NCI-H2107 (cell line): ENCODE measurements at places on chromosomes 12 and 14.

DNA sequence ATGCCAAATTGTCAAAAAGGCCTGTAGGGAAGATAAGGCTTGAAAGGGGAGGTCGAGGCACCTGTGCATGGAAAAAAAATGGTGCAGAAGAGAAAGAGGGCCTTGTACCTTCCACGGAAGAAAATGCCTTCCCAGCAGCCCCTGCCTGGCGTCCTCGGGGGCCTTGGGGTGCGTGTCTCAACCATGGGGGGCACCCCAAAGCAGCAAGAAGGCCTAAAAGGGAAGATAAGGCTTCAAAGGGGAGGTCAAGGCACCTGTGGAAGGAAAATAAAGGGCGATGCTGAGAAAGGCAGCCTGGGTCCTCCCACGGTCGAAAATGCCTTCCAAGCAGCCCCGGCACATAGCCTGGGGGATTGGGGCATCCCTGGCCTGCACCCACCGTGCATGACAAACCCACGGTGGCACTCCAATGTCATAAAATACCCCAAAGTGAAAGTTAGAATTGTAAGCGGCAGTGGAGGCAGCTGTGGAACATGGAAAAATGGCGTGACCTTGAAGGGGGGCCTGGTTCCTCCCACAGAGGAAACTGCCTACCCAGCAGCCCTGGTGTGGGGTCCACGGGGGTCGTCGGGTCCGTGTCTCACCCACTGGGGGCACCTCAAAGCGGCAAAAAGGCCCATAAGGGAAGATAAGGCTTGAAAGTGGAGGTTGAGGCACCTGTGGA lies 275.0 kb downstream of the ALG10 start:
- no peak for DNase-seq

DNA sequence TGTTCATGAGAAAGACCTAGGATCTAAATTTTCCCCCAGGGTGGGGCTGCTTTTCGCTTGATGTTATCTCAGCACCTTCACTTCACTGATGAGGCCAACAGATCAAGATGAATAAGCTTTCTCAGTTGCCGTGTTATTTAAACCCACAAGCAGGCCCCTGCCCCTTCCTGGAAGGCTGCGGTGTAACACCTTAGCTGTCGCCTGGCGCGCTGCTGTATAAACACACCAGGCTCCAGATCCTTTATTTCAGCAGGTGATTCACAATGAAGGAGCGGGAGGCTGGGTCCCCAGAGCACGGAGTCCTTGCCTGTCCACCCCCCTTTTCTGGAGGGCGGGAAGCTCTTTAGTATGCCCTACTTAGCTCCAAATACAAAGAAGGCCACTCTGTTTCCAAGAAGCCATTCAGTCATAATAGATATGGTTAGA lies 515.4 kb downstream of the FUT8 start:
- peak; percentile 81 for DNase-seq

DNA sequence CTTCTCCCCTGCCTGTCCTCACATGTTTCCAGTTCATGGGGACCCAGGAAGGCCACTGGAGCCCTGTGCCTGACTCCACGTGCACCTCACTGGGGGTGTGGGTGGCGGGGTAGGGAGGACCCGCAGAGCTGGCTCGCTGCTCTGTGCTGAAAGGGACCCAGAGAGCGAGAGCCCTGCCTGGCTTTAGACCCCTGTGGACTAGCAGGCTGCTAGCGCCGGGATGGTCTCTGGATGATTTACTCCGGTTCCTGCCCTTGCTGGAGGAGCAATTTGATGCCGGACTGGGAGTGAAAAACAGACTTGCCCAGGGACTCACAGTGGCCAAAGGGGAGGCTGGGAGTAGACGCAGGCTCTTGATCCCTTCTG lies 49.0 kb downstream of the NTF3 start:
- no peak for DNase-seq

GRCh38 chr12:21026302-21026701 lies 104.7 kb upstream of the SLCO1B1 start:
- no peak for DNase-seq

DNA sequence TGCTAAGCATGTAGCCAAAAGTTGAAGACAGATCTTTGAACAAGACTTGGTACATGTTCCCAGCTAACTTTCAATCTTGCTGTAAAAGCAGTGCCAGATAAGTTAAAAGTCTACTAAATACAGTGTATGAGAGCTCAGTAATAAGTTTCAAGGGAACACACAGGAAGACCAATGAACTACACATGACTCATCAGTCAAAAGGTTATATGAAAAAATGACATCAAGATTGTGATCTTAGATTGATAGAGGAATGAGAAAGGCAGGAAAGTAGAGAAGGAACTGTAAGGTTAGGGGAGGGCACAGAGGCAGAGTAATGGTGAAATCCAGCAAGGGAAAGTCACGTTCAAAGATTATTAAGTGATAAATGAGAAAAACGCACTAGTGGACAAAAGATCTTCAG lies 249.9 kb upstream of the FLRT2 start:
- DNase-seq: no peak

GRCh38 chr14:72851635-72852034 lies 42.3 kb downstream of the DPF3 start:
- DNase-seq: no peak

DNA sequence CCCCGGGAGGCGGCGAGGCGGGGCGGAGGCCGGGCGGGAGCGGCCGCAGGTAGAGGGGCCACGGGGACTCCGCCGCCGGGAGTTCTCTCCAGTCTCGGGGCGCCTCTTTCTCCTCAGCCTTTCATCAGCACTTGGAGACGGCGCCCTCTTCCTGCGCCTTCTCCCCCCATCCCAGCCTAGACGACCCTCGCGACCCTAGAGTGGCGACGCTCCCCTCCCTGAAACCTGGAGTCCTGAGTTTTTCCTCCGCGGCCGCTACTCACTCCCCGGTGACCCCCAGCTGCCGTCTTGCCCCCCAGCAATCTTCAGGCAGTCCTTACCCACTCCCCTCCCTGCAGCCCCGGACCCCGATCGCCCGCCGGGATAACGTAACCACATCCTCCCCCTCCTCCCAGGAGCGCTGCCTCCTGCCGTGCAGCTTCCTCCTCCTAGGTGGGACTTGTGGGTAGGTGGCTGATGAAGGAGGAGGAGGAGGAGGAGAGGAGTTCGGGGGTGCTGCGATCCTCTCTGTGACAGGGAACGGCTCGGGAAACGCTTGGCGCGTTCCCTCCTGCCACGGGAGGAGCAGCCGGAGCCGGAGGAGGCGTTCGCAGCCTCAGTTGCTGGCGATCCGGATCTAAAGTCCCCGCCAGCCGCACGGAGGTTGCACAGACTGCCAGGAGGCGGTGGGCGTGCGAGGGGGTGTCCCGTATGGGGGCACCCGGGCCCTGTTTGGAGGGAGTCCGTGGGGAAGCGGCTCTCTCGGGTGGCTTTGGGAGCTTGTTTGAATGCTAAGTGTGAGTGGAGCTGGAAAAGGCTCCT lies 891 bp downstream of the PLEKHA5 start:
- DNase-seq: no peak

DNA sequence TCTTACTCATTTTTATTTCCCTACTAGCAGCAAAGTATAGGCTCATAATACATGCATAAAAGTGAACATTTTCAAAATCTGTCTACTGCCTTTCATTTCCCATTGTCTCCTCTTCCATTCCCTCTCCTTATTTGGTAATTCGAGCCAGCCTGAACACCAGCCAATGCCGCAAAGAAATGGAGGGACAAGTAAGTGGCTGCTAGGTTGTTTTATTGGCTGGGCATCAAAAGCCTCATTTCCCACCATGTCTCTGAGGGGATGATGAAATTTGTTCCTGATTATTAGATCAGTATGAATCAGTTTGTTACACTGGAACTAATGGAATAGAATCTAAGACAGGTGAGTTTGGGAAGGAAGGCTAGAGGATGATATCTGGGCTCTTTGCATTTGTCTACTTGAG lies 143.5 kb downstream of the KCNA5 start:
- peak; percentile 77 for DNase-seq

DNA sequence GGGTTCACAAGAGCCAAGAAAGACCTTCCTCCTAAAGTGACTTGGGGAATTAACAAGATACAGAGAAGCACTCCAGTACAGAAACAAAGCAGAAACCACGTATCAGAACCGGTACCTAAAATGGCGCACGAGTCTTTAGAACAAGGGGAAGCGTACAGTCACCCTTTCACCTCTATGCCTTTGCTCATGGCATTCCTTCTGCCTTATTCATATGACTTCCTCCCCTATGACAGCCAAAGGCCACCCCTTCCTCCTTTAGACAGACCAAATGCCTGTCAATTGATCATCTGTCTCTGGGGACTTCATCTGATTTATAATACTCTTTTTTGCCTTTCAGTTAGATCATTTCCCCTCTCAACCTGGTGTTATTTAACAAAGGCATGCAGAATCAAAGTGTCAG lies 89.5 kb upstream of the OSBPL8 start:
- DNase-seq: no peak

DNA sequence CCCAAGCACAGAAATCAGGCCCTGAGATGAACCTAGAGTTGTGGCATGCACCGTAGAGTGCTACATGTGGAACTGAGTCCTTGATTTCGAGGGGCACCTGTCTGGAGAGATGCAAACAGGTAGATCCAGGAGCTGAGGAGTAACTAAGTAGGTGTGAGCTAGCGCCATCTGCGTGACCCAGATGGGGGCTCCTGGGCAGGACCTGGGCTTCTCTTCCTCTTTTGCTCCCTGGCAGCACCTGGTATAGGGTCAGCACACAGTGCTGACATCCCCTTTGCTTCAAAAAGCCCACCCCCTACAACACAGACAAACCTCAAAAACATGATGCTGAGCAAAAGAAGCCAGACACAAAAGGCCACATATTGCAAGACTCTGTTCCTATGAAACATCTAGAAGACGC lies 65.8 kb downstream of the PITPNM2 start:
- DNase-seq: no peak

DNA sequence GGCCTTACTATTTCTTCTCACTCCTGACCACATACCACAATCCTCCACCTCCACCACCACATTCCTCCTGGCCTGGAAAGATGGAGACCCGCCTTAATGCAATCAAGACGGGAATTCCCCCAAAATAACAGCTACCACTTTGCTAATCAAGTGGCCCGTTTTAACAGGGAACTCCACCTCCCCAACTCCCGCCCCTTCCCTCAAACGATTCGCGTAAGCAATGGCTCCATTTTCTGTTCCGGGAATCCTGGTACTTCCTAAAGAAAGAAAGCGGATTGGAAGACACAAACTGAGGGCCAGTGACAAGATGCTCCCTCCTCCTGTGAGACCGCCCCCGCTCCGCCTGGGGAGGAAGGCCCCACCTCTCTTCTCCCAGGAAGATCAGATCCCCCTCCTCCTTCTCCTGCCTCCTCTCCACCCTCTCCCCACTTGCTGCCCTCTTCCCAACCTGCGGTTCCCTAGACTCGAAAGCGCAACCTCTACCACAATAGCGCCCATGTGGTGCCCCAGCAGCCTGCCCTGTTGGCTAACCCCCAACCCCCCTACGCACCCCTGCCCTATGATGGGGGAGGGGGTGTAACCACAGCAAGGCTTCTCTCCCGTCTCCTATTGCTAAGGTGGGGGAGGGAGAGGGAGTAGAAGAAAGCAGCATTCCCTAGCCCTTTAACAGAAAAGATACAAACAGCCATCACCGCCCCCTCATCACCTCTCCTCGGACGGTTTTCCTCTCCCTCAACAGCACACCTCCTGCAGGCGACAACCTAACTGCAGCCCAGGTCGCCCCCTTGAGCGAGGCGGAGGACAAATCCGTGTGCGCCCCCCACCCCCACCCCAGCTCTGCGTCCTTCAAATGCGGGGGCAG lies 777 bp downstream of the ARF3 start:
- peak; percentile 45 for DNase-seq

DNA sequence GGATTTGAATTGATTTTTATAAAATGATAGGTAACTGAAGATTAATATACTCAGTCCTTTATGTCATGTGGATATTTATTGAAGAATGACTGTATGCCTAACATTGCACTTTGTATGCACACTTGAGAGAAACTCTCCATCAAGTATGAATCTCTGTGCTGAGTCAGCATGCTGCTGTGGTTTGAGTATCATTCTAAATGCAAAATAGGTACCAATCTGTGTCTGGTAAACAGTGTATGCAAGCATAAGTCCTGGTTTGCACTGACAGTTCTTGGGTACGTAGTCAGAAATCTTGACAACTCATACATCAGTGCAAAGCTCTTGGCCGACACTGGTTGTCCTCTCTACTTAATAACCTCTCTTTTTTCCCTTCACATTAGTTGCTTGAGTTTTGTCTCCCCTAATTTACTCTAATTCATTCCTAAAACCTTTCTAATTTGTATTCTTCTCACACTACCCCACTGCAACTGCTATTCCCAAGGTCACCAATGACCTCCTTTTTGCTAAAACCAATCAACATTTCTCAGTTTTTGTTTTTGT lies 21.8 kb downstream of the MGAT4C start:
- no peak for DNase-seq

- DNase-seq: no peak
Measured at GRCh38 chr12:16020031-16020430, 108.9 kb downstream of the DERA start.
